Large intestine (tissue), 12 donors: ENCODE measurements at places on chromosomes 13 and 19. TPM values are rescaled to one million over a fixed set of nuclear protein-coding genes. Genes with fewer than 3 reads are reported as not detected.

ACP5 gene
- 118 TPM for polyA plus RNA-seq

TNFRSF19 gene
- 6.8 TPM for polyA plus RNA-seq

TSHZ3 gene
- 6.2 TPM for polyA plus RNA-seq

PLIN5 gene
- polyA plus RNA-seq: 2.0 TPM

JUNB gene
- 333 TPM for polyA plus RNA-seq

CCDC9 gene
- 23.2 TPM for polyA plus RNA-seq

CELF5 gene
- 3.1 TPM for polyA plus RNA-seq
